Stimulated activated CD4-positive, alpha-beta T cell treated with anti-CD3 and anti-CD28 coated beads, Interleukin-1b, Interleukin-23, amount 100 ng/mL, for 1 hour (primary cell): ENCODE measurements at places on chromosomes 7 and 10.
A peak's percentile ranks its signal among the peaks of the same experiment; 100 is the strongest.

- no peak for DNase-seq
Observed at GRCh38 chr7:66627151-66627681, 1.5 kb upstream of the KCTD7 start.

- DNase-seq, result no peak
Observed at GRCh38 chr10:79985481-79986072, 36.7 kb upstream of the SFTPD start.

- no peak for DNase-seq
Observed at GRCh38 chr10:77782328-77783061, 144.1 kb downstream of the DLG5 start.

GRCh38 chr7:1236831-1237701 is 4.4 kb downstream of the UNCX start:
- no peak for DNase-seq

DNA sequence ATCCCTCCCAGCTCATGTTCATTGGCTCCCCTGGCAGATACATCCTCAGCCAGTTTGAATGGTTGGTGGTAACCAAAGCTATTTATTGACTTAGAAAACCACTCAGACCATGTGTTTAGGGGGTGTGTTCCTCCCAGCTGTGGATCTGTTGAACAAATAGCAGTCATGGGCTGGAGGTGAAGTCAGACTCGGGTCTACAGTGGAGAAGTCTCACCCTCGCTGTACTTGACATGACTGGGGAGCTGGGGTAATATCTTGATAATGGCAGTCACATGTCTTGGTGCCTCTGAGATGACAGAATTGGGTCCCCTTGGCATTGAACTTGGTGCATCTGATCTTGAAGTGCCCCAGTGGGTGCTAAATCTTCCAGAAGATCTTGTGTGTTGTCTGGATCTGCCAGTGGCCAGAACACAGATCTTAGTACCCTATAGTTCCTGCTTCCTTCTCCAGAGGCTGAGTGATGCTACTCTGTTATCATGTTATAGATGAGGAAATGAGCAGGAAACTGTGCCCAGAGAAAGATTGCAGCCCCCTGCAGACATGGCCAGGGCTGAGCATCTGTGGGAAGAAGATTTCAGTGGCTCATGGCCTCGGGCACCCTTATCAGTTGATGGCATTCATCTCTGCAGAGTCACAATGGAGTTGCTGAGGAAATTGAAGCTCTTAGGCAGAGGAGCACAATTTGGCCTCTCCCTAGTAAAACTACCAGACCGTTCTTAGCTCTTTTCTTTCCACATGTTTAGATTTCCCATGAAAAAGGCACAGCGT is 50.4 kb downstream of the ADRA2A start:
- no peak for DNase-seq

DNA sequence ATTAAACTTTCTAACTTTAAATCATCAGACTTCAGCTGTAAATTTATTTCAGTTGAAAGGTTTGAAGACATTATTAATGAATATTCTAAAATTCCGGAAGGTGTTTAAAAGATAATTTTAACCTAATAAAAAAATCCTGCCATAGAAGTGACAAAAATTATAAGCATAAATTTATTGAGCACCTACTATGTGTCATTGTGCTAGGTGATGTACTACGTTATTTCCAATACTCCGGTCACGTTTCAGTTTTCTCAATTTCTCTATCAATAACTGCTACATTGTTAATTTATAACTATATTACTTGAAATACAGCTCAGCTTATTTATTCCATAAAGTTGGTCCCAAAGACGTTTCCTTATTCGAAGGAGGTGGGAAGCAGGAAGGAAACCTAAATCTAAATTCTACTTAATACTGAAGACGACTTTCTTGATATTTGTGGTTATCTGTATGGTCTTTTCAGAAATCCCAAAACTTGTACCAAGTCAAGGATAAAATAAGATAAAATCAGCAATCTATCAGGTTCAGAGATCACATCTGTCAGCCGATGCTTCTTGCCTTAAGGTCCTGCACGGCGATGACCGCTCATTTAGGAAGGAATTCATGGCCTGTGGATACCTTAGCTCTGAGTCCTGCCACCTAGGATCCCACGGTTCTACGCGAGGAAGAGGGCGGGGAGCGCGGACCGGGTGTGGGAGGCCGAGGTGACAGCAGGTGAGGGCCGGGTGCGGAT is 1.2 kb upstream of the ZEB1 start:
- no peak for DNase-seq

DNA sequence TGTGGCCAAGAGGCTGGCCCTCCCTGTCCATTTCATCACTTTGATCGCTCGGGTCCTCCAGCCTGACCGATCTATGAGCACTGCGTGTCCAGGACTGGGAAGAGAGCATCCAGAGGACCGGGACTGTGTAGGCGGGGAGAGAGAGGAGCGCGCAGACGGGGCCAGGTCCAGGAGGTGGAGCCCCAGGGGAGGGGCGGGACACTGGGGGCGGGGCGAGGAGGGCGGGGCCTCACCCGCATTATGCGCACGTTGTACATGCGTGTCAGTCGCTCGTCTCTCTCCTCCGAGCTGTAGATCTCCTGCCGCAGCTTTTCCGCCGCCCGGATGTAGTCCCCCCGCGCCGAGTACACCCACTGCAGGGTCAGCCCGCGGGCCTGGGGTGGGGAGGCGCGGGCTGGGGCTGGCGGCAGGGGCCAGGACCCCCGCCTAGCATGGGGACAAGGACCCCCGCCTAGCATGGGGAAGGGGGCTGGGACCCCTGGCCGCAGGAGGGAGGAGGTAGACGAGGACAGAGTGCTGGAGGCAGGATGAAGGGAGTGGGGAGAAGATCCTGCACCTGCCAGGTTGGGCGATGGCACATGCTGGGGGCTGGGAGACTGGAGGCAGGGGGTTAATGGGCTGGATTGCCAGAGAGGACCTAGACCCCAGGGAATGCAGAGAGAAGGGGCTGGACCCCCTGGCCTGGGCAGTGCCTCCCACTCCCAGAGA is 14.3 kb downstream of the MOSPD3 start:
- DNase-seq, result peak; percentile 83

DNA sequence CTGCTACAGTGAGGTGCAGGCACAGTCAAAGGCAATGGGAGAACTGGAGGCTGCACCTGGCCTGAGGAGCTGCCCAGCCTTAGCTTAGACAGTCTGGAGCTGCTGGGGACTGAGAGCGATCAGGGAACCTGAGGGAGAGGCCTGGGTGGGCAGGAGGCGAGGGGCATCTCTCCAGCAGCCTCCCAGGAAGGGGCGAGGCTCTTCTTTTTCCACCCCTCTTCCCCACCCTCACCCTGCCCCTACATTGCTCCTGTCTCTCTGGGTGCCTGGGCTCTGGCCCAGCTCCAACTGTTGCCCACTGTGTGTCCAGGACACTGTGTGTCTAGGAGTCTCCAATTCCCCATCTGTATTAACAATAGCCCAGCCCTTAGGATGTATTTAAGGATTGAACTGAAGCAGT is 36.9 kb downstream of the TBATA start:
- no peak for DNase-seq

DNA sequence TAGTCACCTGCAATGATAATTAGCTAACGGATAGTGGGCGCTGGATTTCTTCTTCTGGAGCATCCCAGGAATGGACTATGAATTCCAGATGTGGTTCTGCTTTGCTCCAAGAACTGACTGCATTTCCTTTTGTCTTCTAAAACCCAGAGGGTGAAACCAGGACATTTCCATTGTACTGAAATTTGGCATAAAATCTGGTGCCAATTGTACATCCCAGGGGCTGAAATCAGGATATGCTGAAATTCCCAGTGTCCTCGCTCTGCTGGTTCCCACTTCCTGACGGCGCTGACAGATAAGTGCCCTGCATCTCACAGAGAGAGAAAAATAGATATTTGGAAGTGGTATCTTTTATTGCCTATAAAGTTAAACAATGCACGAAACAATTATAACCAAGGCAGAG is 31.9 kb downstream of the RBM20 start:
- DNase-seq, result no peak

DNA sequence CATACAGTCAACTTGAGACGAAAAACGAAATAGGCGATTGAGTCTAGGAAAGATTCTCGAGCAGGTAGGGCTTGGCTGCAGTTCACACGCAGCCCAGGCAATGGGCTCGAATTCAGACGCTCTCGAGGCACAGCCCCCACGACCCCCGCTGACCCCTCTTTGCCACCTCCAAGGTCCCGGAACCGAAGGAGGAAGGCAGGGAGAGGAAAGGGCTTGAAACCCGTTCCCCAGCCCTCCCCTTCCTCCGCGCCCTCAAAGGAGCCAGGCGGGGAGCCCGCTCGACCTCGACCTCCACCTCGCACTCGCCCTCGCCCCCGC is 441 bp downstream of the CCDC186 start:
- no peak for DNase-seq

DNA sequence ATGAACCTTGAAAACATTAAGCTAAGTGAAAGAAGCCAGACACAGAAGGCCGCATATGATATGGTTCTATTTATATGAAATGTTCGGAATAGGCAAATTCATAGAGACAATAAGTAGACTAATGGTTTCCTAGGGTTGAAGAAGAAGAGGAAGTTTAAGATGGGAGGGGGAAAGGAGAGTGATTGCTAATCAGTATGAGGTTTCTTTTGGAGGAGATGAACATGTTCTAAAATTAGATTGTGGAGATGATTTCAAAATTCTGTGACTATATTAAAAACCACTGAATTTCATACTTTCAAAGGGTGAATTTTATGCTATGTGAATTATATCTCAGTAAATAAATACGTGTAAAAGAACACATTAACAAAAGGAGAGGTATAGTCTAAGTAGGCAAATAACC is 176.4 kb upstream of the HPS1 start:
- no peak for DNase-seq
